Mesothelial cell of epicardium (in vitro differentiated cells): ENCODE measurements at places on chromosomes 1 and 21.
A peak's percentile ranks its signal among the peaks of the same experiment; 100 is the strongest.

DNA sequence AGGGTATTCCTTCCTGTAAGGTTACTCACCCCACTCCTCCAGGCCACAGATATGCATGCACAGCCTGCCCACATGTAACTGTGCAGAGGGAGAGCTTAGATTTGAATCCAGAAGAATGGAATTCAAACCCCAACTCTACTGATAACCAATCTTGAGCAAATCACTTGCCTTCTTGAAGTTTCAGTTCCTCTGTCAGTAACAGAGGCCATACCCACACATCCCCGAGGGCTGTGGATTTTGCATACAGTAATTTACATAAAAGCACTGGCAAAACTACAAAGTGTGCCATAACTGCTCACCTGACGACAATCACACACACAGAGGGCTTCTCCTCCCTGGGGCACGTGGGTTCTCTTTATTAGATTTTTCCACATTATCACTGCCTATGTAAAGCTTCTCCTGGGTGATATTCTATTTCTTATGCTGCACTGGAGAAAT is 18.6 kb downstream of the CD247 start:
- no peaks in the 10 kb centered on the region for H3K36me3 ChIP-seq
- peaks cover 43% of the 10 kb centered on the region for H3K27me3 ChIP-seq
- no peak overlapping the region for H3K27ac ChIP-seq
- H3K4me3 ChIP-seq: no peak overlapping the region
- peaks cover 4% of the 10 kb centered on the region for H3K4me1 ChIP-seq

GRCh38 chr1:76237211-76237610 is 162.7 kb downstream of the ST6GALNAC3 start:
- peak overlapping the region; percentile 76 for H3K27ac ChIP-seq
- DNase-seq: no peak
- no peaks in the 10 kb centered on the region for H3K27me3 ChIP-seq
- no peak overlapping the region for H3K4me3 ChIP-seq

GRCh38 chr1:227899820-227900449 is 47.8 kb downstream of the WNT9A start:
- no peak overlapping the region for H3K4me3 ChIP-seq
- no peaks in the 10 kb centered on the region for H3K27me3 ChIP-seq
- H3K4me1 ChIP-seq: peaks cover 20% of the 10 kb centered on the region
- H3K27ac ChIP-seq: peak overlapping the region; percentile 40

GRCh38 chr1:154316704-154317103 is 4.2 kb upstream of the AQP10 start:
- no peak overlapping the region for H3K4me3 ChIP-seq
- peaks cover 23% of the 10 kb centered on the region for H3K27me3 ChIP-seq
- no peaks in the 10 kb centered on the region for H3K36me3 ChIP-seq
- H3K4me1 ChIP-seq: peaks cover 9% of the 10 kb centered on the region
- DNase-seq: no peak

DNA sequence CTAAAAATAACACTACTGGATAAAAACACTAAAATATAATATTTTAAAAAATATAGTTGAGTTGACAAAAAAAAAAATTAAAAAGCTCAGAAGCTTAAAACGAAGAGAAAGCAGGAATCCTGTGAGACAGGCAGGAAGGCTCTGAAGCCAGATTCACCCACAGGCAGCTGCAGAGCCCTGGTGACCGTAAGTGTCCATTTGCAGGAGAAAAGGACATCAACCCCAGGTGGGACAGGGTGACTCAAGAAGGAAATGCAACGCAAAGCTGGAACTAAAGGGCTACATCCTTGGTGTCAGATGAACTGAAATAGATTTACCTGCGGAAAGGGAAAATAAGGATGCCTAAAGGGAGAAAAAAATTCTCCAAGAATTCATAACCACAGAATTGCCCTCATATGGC is 46.8 kb downstream of the USP24 start:
- H3K4me1 ChIP-seq: peaks cover 3% of the 10 kb centered on the region
- peaks cover 45% of the 10 kb centered on the region for H3K36me3 ChIP-seq
- no peak for DNase-seq

DNA sequence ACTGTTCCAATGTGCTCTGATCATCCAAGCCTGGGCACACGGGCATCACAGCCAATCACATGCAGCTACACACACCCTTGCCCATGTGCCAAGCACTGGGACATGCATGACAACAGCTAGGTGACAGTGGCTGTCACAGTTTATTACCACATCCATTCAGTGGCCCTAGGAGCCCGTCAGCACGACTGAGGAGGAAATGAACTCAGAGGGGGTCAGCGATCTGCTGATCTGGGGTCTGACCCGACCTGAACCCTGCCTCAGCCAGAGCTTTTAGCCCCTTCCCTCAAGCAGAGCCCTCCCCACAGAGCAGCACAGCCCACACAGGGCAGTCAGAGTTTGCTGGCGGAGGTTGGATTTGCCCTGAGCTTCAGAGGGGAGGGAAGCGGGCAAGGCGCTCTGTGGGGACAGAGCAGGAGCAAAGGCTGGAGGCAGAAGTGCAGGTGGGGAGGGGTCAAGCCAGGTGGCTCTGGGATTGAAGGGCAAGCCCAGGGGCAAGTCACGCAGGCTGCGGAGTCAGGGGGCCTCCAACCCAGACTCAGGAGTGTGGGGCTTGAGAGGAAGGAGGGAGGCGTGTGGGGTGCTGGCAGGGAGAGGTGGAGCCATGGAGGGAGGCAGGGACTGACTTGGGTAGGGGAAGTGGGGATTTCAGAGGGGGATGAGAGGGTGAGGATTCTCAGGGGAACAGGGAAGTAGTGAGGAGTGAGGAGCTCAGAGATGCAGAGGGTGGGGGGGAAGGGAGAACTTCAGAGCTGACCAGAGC is 10.4 kb downstream of the SH3BGRL3 start:
- no peak for DNase-seq
- no peaks in the 10 kb centered on the region for H3K4me1 ChIP-seq
- H3K27me3 ChIP-seq: no peaks in the 10 kb centered on the region
- H3K4me3 ChIP-seq: no peak overlapping the region
- no peak overlapping the region for H3K27ac ChIP-seq
- H3K36me3 ChIP-seq: peaks cover 2% of the 10 kb centered on the region

- peaks cover 38% of the 10 kb centered on the region for H3K4me1 ChIP-seq
- peak overlapping the region; percentile 93 for H3K27ac ChIP-seq
- no peak for DNase-seq
- H3K4me3 ChIP-seq: no peak overlapping the region
- H3K36me3 ChIP-seq: peaks cover 25% of the 10 kb centered on the region
Measured at GRCh38 chr21:33286600-33287456, 20.7 kb downstream of the IL10RB start.

GRCh38 chr1:16072616-16073484 is 601 bp downstream of the FAM131C start:
- DNase-seq: no peak
- H3K36me3 ChIP-seq: no peaks in the 10 kb centered on the region
- no peak overlapping the region for H3K27ac ChIP-seq
- peak overlapping the region; percentile 54 for H3K4me3 ChIP-seq
- H3K27me3 ChIP-seq: peaks cover 8% of the 10 kb centered on the region

GRCh38 chr21:34336245-34336644 is 27.6 kb upstream of the KCNE2 start:
- H3K36me3 ChIP-seq: no peaks in the 10 kb centered on the region
- H3K4me3 ChIP-seq: no peak overlapping the region
- peaks cover 10% of the 10 kb centered on the region for H3K4me1 ChIP-seq
- H3K27me3 ChIP-seq: no peaks in the 10 kb centered on the region

DNA sequence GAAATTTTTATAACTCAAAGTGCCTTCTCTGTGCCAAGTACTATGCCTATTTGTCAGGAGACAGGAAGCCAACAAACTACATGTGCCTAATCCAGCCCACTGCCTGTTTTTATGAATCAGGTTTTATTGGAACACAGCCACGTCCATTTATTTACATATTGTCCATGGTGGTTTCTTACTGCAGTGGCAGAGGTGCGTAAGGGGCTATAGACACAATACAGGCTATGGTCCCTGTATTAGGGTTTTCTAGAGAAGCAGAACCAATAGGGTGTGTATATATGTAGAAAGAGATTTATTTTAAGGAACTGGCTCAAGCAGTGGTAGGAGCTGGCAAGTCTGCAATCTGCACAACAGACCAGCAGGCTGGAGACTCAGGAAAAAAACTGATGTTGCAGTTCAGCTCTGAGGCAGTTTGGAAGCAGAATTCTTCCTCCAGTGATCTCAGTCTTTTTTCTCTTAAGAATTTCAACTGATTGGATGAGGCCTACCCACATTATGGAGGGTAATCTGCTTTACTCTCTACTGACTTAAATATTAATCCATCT is 15.4 kb downstream of the PPIE start:
- H3K4me3 ChIP-seq: no peak overlapping the region
- H3K27me3 ChIP-seq: no peaks in the 10 kb centered on the region
- peaks cover 41% of the 10 kb centered on the region for H3K36me3 ChIP-seq
- no peak overlapping the region for H3K27ac ChIP-seq

- H3K27me3 ChIP-seq: no peaks in the 10 kb centered on the region
- peaks cover 1% of the 10 kb centered on the region for H3K36me3 ChIP-seq
- no peak overlapping the region for H3K4me3 ChIP-seq
- no peaks in the 10 kb centered on the region for H3K4me1 ChIP-seq
Measured at GRCh38 chr1:246837418-246838117, 94.2 kb downstream of the AHCTF1 start.
